ENCODE measurements at places on chromosomes 11 and 22.

GRCh38 chr22:21022507-21022906, 7.5 kb downstream of the P2RX6 start:
- no peak for DNase-seq

GRCh38 chr11:9855579-9856287, 191.9 kb downstream of the SWAP70 start:
- DNase-seq: no peak

- DNase-seq: no peak
Observed at GRCh38 chr22:35749808-35750207, 32.1 kb downstream of the APOL5 start.

DNA sequence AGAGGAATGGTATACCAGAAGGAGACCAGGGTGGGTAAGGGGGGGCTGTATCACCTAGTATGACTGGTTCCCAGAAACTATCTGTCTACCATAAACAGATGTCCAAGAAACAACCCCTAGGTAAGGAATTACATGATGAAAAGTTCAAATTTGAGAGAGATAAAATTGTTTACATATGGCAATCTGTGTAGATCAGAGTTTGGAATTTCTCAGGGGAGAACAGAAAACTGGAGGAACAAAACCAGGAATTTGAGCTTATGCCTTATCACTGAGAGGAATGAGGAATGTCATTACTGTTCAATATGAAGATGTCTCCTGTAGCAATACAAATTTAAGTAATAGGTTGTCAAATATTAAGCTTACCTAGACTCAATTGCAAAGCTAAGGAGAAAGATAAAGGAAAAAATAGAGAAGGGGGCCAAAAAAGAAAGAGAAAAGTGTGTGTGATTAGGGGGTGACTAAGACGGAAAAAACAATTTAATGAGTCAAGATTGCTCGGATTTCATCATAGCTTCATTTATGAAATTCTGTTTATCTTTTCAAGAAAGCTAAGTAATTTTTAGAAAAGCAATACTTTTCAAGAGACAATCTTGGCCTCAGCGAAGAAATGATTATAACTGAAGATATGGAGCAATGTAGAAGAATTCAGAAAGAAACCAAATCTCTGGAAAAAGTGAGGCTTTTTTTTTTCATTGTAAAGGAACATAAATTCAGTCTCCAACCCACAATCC, 117.8 kb downstream of the APOL5 start:
- no peak for DNase-seq

DNA sequence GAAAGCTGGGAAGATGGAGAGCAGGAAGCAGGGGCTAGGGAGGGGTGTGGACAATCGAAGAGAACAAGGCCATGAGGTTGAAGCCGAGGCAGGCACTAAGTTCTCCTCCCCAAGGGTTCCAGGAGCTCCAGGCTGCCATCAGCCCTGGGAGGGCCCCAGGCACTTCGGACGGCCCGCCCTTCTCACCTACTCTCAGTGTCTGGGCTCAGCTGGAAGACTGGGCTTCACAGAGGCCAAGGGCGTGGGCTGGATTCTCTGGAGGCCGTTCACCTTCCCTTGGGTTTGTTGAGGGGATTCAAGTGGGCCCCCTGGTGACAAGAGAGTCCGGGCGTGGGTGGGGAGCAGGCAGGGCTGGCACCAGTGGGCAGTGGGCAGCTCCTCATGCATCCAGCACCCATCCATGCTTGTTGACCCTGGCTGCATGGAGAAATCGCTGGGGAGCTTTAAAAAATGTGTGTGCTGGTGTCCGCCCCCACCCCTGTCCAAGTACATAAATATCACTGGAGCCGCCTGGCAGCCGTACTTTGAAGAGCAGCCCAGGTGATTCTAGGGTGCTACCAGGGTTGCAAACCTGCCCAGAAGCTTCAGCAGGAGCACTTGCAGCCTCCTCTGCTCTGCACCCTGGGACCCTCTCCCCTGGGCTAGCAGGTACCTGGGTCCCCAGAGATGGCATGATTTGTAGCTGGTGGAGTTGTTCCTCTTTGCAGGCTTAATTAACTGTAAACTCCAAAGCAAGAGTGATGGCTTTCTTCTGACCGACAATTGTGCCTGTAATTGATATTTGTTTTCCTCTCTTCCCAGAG, 74.3 kb downstream of the RTL6 start:
- no peak for DNase-seq

DNA sequence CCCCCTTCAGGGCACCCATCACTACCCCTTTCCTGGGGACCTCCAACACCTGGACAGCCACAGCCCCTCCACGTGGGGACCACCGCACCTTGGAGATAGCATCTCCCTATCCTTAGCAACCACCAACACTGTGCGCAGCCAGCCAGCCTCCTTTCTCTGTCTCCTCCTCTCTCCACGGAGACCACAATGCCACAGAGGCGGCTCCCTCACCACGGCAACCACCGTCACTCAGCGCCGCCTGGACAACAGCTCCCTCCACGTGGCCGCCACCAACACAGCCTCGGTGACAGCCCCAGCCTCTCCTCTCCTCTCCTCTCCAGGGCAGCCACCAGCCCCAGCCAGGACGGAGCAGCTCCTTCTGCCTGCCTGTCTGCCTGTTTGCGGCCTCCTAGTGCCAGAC, 10.5 kb downstream of the ELFN2 start:
- DNase-seq: no peak

DNA sequence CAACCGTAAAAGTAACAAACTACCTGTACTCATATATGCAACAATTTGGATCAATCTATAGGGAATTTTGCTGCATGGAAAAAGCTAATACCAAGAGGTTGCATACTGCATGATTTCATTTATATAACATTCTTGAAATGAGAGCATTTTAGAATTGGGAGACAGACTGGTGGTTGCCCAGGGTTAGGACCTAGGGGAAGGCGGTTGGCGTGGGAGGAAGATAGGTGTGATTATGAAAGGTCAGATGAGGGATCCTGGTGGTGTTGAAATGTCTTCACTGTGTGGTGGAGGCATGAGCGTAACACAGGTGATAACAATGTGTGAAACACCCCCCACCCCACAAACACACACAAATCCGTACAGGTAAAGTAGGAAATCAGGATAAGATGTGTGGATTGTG, 176.6 kb upstream of the ZBED5 start:
- no peak for DNase-seq

DNA sequence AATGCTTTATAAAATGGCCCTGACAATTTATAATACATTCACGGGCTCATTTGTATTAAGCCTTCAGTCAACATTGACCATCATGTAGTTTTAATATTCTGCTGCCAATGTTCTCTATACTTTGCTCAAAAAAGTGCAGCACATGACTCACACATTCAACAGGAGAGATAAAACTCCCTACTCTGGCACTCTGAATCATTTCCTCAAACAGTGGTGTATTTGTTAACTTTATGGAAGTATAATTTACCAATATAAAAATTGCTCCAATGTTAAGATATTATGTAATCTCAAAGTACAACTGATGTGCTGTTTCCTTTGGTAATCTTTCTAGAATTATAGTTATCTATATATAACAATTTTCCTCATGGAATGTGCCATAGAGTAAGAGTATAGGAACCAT, 39.9 kb downstream of the MAML2 start:
- no peak for DNase-seq

- no peak for DNase-seq
Observed at GRCh38 chr22:35531202-35531601, 9.4 kb upstream of the RASD2 start.

- DNase-seq: no peak
Observed at GRCh38 chr11:21771097-21771496, 421.8 kb upstream of the ANO5 start.

- no peak for DNase-seq
Observed at GRCh38 chr11:31529701-31530100, 20.1 kb downstream of the ELP4 start.

- DNase-seq: no peak
Observed at GRCh38 chr11:126229858-126230540, 18.4 kb downstream of the FAM118B start.

- DNase-seq: no peak
Observed at GRCh38 chr11:93484716-93485115, 58.5 kb downstream of the SMCO4 start.

DNA sequence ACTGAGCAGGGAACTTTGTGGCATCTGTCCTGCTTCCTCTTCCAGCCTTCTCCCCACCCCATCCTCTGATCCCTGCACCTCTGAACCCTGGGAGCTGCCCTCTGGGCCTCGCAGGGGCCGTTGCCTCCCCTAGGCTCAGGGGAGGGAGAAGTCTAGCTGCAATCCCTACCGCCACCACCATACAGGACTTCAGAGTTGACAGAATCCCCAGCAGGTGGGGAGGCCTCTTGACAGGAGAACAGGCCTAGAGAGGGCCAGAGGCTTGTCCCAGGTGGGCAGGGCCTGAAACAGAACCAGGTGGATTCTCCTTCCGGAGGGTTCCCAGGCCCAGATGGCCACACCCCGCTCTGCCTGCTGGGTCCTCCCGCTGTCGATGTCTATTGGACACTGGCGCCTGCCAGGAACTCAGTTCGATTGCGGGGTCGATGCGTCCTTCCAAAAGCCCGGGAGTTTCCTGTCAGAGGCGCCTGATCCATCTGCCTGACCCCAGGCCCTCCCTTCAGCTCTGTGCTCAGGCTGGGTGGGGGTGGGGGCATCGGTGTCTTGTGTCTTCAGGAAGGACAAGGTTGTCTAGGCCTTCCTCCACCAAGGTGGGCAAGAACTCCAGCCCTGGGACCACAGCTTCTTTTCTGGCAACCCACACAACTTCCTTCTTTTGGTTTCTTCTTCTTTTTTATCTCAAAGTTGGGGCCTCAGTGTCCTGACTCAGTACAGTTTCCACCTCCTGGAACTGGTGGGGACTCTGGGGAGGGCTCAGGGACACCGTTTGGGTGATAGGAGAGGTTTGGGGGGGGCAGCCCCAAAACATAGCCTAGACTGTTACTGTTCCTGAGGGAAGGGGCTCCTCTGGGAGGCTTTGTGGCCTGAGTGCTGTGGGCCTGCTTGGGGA, 6.4 kb downstream of the STARD10 start:
- peak; percentile 10 for DNase-seq

DNA sequence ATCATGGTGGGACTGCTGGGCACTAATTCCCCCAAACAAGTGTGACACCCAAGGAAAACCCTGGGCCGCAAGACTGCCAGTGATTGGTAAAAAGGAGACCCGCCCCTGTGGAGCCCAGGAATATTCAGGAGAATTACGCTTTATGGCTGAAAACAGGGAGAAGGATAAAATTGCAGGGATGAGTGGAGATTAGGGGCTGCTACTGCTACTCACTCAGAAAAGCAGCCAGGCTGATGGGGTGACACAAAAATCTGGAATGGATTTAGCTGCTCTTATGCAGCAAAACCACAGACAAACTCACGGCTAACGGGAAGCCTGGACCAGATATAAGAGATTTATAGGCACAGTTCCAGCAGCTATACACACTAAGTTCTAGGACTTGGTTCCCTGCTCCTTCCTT, 4.4 kb upstream of the FBXO3 start:
- peak; percentile 28 for DNase-seq

DNA sequence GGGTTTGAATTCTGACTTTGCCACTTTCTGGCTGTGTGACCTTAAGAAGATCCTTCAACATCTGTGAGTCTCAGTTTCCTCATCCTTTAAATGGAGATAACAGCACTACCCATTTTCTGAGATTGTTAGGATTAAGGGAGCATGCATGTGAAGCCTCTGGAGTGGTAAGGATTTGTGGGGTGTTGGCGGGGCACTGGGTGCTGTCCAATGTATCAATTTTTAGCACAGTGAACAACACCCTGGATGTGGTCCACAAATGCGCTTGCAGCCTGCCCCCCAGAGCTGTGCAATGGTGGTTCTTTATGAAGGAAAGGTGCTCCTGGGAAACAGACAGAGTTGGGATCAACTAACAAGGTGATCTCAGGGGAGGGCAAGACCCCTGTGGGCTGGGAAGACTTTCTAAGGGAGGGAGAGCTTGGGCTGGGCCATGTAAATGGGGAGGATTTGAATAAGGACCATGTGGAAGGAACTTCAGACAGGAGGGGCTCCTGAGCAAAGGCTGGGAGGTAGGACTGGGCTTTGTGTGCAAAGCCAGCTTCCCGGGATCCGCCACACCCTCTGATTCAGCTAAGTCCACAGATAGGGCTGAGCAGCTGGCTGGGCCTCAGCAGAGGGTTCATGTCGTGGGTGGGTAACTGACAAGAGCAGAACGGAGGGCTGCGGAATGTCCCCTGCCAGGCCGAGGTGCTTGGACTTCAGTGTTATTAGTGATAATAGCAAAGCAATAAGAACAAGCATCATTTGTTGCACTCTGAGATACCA, 22.7 kb upstream of the RASD2 start:
- DNase-seq: no peak

GRCh38 chr11:126510621-126511370, 155.3 kb downstream of the ST3GAL4 start:
- no peak for DNase-seq

- DNase-seq: no peak
Observed at GRCh38 chr22:25540908-25541660, 23.4 kb upstream of the GRK3 start.

GRCh38 chr11:111303461-111303860, 5.1 kb downstream of the POU2AF3 start:
- DNase-seq: no peak

DNA sequence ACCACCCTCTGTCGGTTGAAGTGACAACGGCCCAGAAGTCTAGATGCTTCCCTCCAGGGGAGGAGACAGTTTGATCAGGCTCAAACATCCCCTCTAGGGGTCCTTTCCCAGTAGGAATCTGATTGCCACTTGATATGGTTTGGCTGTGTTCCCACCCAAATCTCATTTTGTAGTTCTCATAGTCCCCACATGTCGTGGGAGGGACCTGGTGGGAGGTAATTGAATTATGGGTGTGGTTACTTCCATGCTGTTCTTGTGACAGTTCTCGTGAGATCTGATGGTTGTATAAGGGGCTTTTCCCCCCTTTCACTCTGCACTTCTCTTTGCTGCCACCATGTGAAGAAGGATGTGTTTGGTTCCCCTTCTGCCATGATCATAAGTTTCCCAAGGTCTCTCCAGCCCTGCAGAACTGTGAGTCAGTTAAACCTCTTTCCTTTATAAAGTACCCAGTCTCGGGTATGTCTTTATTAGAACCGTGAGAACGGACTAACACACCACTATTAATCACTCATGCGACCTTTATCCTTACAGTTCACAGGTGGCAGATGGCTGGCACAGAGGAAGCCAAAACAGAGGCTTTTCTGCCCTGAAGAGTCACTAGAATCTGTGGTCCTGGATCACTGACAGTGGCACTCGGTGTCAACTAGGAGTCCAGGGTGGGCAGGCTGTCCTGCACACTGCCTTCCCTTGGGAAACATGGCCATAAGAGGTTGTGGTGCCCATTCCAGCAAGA, 21.6 kb downstream of the ASPHD2 start:
- no peak for DNase-seq

GRCh38 chr11:1757861-1758610, 5.7 kb downstream of the CTSD start:
- DNase-seq: no peak

- DNase-seq: no peak
Observed at GRCh38 chr22:17984114-17984513, 40.2 kb downstream of the MICAL3 start.

Measured in D721Med (cell line).